ENCODE measurements at places on chromosomes 12 and 14.
A peak's percentile ranks its signal among the peaks of the same experiment; 100 is the strongest.

- DNase-seq, result no peak
Measured at GRCh38 chr12:69733638-69734037, 5.0 kb upstream of the RAB3IP start.

GRCh38 chr14:62064751-62065323 lies 302.6 kb downstream of the SNAPC1 start:
- no peak for DNase-seq

DNA sequence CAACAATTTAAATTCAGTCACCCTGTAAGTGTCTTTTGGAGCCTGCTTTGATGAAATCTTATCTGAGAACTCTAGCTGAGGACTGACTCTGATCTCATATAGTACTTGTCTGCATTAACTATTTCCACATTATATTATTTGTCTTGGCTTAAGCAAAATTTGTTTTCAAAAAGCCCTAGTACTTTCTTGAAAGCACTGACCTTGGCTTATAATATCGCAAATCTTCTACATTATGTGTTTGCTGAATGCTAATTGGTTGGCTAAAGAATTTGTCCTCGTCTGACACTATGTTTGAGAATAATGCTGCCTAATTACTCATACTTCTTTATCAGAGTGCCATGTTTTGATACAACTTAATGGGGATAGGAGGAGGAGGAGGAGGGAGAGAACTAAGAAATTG lies 46.9 kb upstream of the FLRT2 start:
- DNase-seq, result no peak

DNA sequence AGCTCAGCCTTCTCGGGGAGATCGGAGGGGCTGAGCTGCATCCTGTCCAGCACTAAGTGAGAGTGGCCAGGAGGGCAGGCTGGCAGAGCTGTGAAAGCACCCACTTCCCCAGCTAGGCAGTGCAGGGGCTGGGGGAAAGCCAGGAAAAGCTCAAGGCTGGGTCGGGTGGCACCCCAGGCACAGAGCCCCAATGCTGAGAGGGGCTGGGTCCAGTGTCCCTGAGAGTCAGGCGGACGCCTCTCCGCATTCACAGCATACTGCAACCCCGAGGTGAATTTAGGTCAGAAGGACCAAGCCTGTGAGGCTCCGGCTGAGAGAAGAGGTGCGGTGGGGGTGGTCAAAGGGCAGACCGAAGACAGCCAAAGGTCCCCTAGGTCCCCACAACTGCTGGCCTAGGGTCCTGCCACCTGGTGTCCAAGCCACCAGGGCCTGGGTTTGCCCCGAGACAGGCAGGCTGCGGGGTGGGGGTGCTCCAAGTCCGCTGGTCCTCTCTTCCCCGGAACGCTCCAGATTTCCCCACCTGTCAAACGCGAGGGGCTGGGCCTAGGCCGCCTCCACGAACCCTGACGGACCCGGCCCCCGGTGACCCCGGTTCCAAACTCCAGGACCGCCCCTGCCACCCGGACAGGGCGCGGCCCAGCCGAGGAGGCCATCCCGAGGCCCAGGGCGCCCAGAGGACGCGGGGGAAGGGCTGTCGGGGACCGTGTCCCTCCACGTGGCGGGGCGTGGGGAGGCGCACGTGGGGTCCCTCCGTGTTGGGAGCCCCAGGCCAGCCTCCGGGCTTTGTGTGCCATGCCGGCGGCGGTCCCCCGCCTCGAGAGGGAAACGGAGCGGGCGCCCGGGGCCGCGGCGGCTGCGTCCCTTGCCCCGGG lies 527 bp downstream of the CAMKK2 start:
- DNase-seq, result peak; percentile 59

DNA sequence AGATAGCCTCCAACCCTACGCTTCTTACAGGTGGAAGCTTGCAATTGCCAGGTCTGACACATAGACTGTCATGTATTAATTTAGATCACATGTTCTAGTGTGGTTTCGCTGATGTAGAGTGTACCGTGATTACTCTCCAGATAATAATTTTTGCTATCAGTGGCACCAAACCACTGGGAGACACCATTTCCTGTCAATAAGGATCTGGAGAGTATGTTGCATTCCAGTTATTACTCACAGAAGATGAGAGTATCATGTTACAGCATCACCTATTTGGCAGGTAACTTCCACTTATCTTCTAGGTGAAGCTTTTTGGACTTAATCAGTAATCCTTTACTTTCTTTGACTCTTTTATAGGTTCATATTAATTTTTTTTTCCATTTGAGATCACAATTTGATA lies 147.2 kb downstream of the HELB start:
- DNase-seq, result no peak

- peak; percentile 71 for DNase-seq
Measured at GRCh38 chr12:98470469-98471082, 44.8 kb upstream of the TMPO start.

GRCh38 chr14:72177251-72177650 lies 245.0 kb downstream of the RGS6 start:
- DNase-seq, result no peak

DNA sequence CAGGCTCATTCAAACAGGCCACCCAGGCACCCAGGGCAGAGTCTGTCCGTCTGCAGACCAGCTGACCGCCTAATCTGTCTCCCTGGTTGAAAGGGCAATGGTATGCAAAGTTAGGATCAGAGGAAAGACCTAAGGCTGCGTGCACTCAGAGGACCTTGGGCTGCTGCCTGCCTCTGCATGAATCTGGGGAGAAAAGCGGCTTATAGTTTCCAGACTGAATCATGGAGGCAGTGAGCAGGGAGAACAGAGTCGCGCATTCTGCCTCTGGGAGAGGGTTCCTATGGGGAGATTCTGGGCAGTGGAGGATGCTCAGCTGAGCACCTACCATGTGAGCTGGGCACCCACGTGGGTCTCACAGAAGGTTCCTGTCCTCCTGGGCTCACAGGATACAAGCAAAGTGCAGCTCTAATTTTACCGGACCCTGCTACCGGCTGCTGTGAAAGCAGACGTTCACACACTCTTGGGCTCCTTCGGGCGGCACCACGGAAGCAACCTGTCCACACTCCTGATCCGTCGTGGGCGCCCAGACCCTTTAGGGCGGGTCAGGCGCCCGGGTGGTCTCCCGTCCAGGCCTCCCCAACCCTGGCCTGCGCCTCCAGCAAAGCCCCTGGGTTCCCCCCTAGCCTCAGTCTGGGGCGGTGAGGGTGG lies 772 bp downstream of the SCARB1 start:
- peak; percentile 68 for DNase-seq

GRCh38 chr14:104184506-104184905 lies 46.1 kb downstream of the KIF26A start:
- no peak for DNase-seq

- DNase-seq, result no peak
Measured at GRCh38 chr12:95764848-95765247, 25.7 kb downstream of the NTN4 start.

DNA sequence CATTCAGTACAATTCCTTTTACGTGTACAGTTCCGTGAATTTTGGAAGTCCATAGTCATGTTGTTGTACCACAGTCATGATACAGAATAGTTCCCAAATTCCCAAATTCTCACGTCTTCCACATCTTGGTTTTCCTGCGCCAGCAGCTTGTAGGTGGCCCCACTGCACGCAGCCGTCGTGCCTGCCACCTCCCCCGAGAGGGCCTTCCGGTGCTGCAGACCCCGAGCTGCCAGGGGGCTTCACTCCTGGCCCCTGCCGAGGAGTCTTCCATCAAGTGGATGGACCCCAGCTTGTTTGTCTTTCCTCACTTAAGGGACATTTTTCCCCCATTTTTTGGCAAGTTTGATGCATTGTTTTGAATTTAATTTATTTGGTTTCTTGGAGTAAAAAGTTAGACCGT lies 16.8 kb downstream of the MTA1 start:
- no peak for DNase-seq

GRCh38 chr12:6373022-6373787 lies 2.2 kb downstream of the SCNN1A start:
- DNase-seq, result no peak

DNA sequence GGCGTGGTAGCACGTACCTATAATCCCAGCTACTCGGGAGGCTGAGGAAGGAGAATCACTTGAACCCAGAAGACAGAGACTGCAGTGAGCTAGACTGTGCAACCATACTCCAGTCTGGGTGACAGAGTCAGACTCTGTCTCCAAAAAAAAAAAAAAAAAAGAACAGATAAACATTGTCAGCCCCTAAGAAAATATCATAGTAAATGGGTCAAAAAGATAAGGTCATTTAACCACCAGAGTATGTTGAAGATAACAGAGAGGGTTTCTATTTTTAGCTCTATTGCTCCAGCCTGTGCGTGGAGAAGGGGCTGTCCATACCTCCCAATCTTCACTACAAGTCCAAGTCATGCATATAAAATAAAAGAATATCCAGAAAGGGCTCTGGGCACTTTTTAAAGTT lies 15.4 kb downstream of the LGMN start:
- DNase-seq, result no peak

GRCh38 chr14:59687663-59688062 lies 111.1 kb upstream of the CCDC175 start:
- no peak for DNase-seq

- no peak for DNase-seq
Measured at GRCh38 chr12:110931315-110931728, 10.9 kb upstream of the MYL2 start.

- no peak for DNase-seq
Measured at GRCh38 chr12:9711664-9712063, 21.2 kb downstream of the CLECL1 start.

Measured in NB4 (cell line).